ENCODE measurements at places on chromosomes 11 and 22.

DNA sequence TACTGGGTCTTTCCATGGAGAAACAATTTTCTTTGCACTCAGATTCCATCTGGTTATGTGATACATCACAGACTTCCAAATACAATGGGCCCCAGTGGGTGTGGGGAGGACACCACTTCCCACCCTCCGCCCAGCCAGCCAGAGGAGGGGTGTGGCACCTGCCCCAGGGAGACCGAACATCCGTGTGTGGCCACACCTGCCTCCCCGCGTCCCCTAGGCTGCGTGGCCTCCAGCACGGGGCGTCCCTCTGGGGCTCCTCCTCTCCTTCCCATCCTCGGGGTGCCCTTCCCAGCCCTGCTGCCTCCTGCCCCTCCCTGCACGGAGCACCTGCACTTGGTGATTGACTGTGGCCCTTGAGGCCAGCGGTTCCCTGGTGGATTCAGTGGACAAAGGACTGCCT is 49.1 kb downstream of the CERK start:
- DNase-seq: no peak

DNA sequence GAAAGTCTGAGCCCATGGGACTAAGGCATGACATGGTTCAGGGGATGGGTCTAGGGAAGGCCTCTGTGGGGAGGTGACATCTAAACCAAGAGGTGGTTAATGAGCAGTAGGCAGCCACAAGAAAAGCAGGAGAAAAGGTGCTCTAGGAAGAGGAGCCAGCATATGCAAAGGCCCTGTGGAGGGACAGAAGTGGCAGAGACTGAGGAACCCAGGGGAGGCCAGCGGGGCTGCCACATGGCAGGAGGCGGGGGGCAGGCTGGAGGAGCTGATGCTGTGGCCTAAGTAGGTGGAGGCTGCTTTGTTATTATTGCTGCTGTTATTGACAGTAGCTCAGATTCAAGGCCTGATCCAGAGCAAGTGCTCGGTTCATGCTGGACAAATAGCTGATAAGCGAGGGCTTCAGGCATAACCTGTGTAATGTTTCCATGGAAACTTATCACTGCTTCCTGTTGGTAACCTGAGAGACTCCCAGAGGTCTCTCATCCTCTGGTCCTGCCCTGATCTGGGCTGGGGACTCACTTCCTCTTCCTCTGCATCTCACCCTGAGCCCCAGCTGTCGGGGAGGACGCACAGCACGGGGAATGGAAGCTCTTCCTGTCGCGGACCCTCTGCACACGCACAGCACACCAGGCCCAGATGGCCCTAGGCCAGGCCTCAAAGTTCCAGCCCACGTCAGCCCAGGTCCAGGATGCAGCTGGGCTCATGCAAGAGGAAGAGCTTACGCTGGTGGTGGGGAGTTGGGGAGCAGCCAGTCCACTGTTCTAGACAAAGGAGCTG is 75.2 kb upstream of the TP53I11 start:
- DNase-seq: peak; percentile 77

DNA sequence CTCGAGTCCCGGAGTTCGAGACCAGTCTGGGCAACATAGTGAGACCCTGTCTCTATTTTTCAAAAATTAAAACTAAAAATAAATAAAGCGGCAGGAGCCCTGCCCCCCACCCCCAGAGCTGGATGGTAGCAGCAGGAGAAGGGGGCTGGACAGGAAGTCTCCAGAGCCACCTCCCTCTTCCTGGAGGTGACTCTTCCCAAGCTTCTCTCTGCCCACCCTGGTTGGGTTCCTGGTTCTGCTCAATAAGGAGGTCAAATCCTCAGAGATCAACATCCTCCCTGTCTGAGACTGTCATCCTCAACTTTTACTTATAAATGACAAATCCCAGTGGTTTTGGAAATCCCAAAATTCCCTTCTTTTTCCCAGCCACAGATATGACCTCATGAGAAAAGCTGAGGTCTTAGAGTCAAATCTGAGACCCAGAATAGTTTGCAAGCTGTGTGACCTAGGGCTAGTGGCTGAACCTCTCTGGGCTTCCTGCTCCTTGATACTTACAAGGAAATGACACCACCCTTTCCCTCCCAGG is 987 bp downstream of the C1QTNF6 start:
- DNase-seq: no peak

DNA sequence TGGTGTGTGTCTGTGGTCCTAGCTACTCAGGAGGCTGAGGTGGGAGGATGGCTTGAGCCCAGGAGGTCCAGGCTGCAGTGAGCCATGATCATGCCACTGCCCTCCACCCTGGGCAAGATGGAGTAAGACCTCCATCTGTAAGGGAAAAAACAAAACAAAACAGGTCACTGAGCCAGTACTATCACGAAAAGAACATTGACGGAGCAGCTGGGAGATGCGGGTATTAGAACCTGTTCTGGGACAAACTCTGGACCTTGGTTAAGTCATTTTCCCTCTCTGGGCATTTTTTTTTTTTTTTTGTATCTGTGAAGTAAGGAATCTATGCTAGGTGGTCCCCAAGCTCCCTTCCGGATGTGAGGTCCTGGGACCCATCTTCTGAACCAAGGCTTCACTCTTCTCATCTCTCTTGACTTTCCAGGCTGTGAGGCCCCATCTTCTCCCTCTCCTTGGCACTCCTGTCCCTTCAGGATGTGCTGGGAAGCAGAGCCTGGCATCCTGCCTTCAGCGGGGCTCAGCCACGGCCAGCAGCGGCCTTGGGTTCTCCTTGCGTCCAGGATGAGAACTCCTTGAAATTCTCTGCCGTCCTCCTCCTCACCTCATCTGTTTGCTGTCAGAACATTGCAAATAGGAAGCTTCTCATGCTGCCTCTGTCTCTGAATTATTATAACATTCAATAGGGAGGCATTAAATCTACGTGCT is 130.8 kb downstream of the GRIK4 start:
- no peak for DNase-seq

DNA sequence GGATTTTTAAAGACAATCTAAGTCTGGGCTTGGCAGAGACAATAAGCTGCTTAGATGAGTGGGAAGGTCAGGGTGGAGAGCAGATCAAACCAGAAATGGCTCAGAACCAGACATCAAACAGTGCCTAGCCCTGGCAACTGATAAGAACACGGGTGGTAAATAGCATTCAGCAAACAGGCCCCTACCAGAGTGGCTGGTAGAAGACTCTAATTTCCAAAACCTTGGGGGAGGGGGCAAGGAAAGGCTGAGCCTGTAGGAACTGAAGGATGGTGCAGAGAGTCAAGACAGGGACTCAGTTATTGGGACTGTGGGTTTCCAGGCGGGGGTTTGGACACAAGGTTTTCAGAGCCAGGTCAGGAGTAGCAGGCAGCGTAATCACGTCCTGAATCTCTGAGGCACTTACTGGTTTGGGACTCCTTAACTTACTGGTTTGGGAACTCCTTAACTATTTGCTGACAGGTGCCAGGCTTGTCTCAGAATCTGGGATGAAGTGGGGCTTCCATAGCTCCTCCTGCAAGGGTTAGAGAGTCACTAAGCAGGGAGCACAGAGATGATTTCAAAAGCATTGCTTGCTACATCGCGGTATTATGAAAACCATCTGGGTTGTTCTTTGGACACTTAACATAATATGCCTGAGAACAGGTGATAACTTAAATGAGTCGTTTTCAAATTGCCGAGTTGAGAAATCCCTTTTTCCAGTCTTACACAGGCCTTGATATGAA is 5.7 kb upstream of the ABTB2 start:
- no peak for DNase-seq

DNA sequence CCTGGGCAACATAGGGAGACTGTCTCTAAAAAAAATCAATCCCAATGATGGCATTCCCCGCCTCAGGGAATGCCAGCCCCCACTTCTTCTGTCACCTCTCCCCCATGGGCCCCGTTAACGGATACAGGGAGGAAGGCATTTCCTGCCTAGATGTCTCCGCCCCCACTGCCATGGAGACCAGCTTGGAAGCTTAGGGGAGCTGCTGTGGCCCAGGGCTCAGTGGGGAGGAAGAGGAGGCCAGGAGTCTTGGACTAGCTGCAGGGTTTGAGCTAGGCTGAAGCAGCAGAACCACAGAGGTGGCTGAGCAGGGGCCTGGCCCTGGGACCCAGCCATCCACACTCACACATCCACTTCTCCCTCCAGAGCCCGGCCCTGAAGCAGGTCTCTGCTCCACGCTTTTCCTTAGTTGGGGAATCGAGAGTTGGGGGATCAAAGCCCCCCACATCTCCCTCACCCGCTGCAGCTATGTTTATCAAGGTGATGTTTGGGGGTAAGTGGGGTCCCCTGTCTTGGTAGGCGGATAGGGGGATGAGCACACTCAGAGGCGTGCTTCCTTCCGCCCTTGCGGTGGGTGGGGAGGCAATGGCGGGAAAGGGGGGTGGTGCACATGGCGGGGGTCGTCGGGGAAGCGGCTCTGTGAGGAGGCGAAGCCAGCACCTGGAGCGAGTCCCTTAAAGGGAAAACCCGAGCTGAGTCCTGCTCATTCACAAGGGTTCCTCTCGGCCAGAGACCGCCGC is at the start of gene C22orf15:
Gene C22orf15 (plus strand): TSS at position 149 of the 737 bp plus-strand sequence. CDS start 317 bp downstream, at position 466.
- DNase-seq: peak; percentile 29

GRCh38 chr11:64241491-64242374 is 838 bp downstream of the FKBP2 start:
- DNase-seq: peak; percentile 100

DNA sequence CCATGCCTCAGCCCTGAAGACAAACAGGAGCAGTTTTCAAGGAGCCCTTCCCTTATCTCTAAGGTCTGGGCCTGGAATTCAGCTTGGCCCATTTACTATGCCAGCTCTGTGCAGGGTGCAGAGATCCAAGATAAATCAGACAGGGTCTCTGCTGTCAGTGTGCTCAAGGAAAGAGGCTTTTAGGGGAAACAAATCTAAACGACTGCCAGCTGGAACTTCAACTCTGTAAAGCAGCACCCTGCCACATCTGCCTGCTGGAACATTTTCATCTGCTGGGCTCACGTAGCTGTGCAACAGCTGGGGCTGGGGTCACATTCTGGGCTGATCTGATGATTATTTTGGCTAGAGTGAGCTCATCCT is 19.8 kb upstream of the EHF start:
- no peak for DNase-seq

DNA sequence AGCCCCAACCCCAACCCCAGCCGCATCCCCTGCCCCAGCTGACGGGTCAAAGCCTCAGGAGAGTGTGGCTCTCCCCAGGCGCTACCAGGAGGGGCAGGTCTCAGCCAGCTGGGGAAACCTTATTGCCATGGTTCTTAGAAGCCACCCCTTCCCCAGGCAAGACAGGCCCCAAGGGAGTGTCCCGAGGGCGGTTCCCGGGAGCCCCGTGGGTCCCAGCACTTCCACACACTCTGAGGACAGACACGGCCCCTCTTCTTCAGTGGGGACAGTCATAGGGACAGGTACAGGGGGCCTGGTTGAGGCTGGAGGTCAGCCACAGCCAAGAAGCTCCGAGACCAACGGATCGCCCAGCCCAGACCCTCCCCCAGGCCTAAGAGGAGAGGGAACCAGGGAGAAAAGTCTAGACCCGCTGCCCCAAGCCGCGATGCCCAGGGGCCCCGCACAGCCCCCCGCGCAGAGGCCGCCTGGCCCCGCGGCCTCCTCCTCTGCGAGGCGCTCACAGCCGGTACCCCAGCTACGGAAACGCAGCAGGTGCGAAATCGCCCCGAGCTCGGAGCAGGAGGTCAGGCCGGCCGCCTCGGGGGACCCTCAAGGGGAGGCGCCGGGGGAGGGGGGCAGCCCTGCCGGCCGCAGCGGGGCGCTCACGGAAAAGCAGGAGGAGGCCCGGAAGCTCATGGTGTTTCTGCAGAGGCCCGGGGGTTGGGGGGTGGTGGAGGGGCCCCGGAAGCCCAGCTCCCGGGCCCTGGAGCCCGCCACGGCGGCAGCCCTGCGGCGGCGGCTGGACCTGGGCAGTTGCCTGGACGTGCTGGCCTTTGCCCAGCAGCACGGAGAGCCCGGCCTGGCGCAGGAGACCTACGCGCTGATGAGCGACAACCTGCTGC is 2.6 kb downstream of the KLHDC7B start:
- DNase-seq: peak; percentile 42

DNA sequence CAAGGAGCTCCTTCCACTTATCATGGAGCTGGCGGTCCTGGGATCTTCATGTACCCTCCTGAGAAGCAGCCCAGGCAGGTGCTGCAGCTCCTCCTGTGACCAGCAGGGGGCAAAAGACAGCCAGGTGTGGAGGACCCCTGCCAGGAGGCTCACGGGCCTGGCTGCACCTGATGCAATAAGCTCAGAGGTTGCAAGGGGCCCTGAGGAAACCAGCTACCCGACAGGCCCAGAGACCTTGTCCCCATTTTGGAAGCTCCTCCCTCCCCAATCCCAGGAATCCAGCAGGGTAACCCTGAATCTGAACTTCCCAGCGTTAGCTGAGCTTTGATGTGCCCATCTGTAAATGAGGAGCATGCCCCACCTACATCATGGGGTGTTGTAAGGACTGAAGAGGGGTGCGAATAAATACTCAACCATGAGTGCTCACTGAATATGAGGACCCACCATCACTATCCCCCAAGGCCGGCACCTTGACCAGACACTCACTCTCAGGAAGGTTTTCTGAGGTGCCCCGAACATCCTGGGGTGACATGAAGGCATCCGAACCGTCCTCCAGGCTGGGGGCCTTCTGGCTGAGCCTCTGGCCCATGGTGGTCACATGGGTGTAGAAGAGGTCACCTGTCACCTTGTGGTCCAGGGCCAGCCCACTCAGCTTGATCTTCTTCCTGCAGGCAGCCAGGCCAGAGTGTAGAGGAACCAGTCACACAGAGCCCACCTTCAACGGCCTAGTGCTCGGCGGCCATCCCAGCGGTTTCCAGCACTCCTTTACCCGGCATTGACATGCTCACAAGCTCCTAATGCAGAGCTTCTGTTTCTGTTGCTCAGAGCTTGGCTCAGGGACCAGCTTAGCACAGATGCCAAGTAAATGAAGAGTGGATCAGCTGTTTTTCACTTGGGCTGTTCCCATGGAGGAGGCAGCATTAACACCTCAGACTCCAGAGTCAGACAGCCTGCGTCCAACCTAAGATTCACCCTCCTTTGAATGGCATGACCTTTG is 21.7 kb downstream of the SLC43A1 start:
- peak; percentile 57 for DNase-seq

- peak; percentile 85 for DNase-seq
Observed at GRCh38 chr11:33912405-33913361, 20.8 kb upstream of the LMO2 start.

GRCh38 chr22:26689513-26690301 is 32.3 kb downstream of the MIAT start:
- no peak for DNase-seq

DNA sequence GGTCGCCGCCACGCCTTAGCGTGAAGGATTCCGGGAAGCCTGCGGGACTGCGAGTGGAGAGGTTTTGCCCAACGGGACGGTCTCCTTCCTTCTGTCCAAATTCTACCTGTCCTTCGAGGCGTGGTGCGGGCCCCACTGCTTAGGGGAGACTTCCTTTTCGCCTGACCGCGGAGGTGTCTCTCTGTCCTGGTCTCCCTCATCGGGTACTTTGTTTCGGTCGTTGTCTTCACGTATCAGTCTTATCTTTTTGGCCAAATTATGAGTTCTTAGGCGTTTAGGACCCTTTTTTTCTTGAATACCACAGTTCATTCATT is 388 bp downstream of the HINFP start:
- no peak for DNase-seq

DNA sequence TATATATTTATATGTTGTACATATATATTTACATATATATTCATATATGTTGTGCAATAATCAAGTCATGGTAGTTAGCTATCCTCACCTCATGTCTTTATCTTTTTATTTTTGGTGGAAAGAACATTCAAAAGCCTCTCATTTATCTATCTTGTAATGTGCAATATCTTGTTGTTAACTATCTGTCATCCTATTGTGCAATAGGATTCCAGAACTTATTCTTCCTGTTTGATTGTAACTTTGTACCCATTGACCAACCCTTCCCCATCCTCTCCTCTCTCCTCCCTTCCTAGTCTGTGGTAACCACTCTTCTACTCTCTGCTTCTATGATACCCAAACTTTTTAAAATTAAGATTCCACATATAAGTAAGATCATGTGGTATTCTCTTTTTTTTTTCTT is 115.6 kb upstream of the PDGFD start:
- no peak for DNase-seq

GRCh38 chr22:38177926-38178604 is 3.6 kb downstream of the PLA2G6 start:
- DNase-seq: no peak

Data from suppressor macrophage (primary cell).